B cell (primary cell): ENCODE measurements at places on chromosomes 2 and 18. TPM values are rescaled to one million over a fixed set of nuclear protein-coding genes. Genes with fewer than 3 reads are reported as not detected.

Gene C2orf80
- total RNA-seq = not detected in 2 replicates

Gene USP14
- total RNA-seq = 38.9 and 39.9 TPM in 2 replicates

Gene RTTN
- total RNA-seq = 37.7 and 41.2 TPM in 2 replicates

Gene DSC2
- total RNA-seq = not detected in 2 replicates
